Hematopoietic multipotent progenitor cell treated with erythropoietin and hydrocortisone succinate and interleukin-3 and kit ligand, for 15 days (in vitro differentiated cells): ENCODE measurements at places on chromosomes 13 and 19.

DNA sequence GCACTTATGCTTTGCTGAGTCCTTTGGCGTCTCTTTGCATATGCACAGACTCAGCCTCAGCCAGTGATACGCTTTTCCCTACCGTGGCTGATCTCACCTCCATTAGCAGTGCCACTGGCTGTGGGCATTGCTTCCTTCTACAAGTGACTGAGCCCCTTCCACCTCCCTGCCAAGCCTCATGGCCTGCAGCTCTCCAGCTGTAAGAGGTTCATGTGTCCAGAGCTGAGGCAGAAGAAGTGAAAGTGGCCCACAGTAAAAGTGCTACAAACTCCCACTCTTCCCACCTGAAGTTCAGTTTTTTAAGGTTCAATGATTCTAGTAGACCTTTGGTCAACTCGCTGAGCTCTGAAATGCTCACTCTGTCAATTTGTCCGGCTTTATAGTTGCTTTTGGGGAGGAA is 44.7 kb downstream of the SMARCA4 start:
- DNase-seq = no peak

- DNase-seq = no peak
Observed at GRCh38 chr13:51632591-51633362, 48.5 kb downstream of the WDFY2 start.

DNA sequence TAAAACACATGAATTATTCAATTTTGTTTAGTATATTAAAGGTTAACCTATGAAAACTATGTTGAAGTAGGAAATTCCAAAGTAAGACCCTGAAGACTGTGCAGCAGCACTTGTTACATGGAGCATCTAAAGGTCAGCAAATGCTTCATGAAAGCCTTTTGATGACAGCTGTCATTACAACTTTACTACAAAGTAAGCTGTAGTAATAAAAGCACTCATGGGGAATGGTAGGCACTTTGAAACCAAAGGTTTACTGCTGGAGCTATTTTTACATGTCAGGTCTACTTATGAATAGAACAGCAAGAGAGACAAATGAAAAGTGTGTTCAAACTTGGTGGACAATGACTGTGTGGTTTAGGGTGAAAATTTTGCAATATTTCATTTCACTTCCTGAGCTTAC is 672.5 kb upstream of the PCDH20 start:
- no peak for DNase-seq

- no peak for DNase-seq
Observed at GRCh38 chr19:9786342-9786741, 17.8 kb upstream of the ZNF846 start.

- DNase-seq = no peak
Observed at GRCh38 chr13:99702687-99703319, 201.5 kb downstream of the TM9SF2 start.

- peak; percentile 37 for DNase-seq
Observed at GRCh38 chr19:9205501-9206113, 13.8 kb downstream of the OR7D4 start.

- DNase-seq = no peak
Observed at GRCh38 chr13:73995736-73996135, 138.5 kb downstream of the KLF12 start.

GRCh38 chr13:110036060-110036459 is 249.7 kb upstream of the IRS2 start:
- DNase-seq = no peak

GRCh38 chr19:5624018-5624663 is 1.3 kb downstream of the SAFB start:
- DNase-seq = peak; percentile 60

DNA sequence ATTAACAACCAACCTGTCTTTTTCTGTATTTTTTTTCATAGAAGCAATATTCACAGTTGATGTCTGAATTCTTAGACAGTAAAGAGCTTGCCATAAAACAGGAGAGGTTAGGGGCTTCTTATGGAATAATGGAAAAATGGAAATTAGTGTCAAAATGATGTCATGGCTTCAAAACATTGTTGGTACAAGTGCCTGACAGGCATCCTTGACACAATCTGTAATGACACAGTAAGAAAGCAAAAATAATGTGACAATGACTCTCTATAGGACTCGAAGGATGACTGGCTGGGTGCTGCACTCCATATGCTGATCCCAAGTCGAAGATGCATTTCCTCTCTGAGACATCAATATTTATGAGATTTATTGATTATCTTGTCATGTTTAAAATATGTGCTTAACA is 205.3 kb upstream of the DACH1 start:
- DNase-seq = no peak

DNA sequence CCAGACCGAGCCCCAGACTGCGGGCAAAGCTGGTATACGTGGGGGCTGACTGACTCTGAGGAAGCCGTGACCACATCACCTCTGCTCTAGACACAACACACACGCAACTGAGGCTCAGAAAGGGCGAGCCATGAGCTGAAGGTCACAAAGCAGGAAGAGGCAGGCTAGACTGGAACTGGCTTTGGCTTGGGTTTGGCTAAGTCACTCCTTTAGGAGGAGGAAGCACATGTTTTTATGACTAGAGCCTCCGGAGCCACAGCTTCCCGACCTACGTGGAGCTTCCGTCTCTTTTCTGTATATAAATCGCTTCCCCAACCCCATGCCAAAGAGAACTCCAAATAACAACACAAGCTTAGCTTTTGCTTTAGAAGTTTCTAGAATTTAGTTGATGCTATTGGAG is 48.0 kb downstream of the RFX2 start:
- DNase-seq = no peak

DNA sequence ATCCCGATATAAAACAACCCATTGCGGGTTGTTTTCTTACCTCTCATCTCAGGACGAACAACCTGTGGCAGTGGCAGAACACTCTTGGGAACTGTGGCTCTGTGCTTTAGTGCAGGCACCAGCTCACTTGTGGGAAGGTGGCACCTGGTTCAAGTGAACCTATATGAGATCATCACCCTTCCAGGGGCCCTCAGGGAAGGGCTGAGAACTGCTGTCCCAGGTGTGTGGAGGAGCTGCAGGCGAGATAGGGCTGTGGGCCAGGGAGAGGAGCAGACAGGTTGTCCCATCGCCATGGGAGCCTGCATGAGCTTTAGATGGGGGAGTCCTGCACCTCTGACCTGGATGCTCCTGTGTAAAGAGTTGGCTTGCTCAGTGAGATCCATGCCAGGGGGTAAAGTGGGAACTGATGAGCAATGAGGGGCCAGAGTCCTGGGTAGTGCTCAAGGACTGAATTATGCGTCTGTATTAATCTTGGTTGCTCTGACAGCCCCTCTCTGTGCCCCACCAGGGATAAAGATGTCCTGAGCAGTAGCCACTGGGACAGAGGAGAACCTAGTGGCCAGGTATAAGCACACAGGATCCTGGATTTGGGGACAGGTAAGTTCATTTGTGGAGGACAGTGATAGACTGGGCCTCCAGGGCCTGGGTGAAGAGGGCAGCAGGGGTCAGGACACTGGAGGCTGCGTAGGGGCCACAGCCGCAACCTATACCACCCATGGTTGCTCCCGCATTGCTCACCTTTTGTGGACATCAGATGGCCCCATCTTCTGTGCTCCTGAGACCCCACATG is 8.7 kb downstream of the CEACAM4 start:
- no peak for DNase-seq

DNA sequence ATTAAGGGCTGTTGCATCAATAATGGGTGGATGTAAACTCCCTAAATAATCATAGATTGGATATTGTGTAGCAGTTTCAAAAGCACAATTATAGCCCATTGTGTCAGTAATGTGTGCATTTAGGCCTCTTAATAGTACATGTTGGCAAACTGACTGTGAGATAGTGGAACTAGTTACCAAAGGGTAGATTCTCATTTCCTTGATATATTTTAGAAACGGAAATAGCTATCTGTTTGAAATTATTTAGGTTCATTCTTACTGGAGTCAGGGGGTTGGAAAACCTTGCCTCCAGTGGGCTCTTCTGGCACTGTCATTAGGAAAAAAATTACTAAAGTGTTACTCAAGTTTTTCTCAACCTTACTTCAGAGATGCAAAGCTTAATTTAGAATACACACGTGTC is 1074.9 kb downstream of the PCDH17 start:
- no peak for DNase-seq

DNA sequence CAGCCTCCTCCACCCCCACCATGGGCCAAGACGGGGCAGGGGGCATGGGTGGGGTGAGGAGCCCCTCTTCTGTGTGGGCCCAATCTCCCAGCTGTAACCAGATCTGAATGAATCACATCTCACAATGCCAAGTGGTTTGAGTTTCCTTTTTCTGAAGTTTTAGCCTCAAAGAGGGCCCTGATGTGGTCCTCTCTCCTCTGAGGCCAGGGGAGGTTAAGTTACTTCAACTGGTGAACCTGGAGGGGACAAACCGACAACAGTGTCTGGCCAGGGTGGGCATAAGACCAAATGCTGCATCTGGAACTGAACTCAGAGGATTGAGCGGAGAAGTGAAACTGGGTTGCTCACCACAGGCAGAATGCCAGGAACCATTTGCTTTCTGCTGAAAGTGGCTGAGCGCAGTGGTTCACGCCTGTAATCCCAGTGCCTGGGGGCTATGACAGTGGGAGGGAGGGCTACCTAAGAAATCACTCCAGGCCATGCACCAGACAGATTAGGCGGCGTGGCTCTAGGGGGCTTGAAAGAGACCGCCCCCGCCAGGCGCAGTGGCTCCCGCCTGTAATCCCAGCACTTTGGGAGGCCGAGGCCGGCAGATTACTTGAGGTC is 15.4 kb upstream of the IRGC start:
- no peak for DNase-seq

GRCh38 chr13:99124794-99125316 is 75.8 kb upstream of the UBAC2 start:
- no peak for DNase-seq

DNA sequence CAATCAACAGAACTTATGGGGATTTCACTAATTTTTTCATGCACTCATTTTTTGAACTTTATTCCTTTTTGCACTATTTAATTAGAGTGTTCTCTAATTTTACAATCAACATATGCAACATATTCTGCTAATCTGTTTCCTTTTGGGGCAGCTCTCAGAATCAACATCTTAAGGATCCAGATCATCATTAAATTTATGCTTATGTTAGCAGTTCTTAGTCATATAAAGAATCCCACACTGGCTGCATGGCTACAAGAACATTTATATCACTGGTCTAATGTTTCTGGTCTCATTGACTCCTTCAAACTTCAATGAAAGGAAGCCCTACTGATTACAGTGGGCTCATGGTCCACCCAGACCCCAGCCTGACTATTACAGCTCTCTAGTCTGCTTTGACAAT is 245.2 kb downstream of the RBM26 start:
- no peak for DNase-seq

GRCh38 chr19:1394252-1395193 is 6.8 kb downstream of the GAMT start:
- no peak for DNase-seq
